ENCODE measurements at places on chromosomes 4 and X. TPM values are rescaled to one million over a fixed set of nuclear protein-coding genes. Genes with fewer than 3 reads are reported as not detected.

DUX4 gene
- not detected for total RNA-seq

WAS gene
- total RNA-seq, result 0.20 TPM

TDO2 gene
- total RNA-seq, result not detected

CXorf49 gene
- not detected for total RNA-seq

CITED1 gene
- 2.0 TPM for total RNA-seq

RAI2 gene
- total RNA-seq, result 0.78 TPM

FAM149A gene
- 5.1 TPM for total RNA-seq

MYL5 gene
- 9.9 TPM for total RNA-seq

SCD5 gene
- 7.6 TPM for total RNA-seq

AIFM1 gene
- 16.8 TPM for total RNA-seq

GUCY1B1 gene
- 4.8 TPM for total RNA-seq

GPC3 gene
- total RNA-seq, result 1.5 TPM

FGFBP1 gene
- not detected for total RNA-seq

Measured in subcutaneous preadipocyte (primary cell).